Activated T-helper 1 cell treated with Interleukin-2 at 50 U/mL for 16 hours (primary cell): ENCODE measurements at places on chromosomes 5 and 9.

DNA sequence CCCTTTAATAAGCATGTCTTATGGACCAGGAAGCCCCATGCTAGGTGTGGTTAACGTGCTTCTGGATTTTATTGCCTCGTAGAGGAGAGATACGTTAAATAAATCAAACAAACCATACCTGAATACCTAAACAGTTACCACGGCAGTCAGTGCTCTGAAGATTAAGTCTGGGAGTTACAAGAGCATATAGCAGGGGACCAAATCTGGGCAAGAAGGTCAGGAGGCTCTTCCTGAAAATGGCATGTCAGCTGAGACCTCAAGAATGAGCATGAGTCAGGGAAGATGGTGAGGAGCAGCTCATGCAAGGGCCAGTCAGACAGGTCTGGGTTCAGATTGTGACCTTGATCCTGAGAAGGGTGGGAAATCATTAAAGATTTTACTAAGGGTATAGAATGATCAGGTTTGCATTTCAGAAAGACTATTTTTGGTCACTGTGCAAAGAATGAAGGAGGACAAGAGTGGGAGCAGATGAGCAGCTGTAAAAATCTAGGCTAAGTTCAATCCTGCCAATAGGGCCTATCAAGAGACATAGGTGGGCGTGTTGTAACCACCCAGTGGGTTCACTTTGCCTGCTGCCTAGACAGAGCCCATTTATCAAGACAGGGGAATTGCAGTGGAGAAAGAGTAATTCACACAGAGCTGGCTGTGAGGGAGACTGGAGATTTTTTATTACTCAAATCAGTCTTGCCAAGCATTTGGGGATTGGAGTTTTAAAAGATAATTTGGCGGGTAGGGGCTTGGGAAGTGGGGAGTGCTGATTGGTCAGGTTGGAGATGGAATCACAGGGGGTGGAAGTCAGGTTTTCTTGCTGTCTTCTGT lies 4.8 kb upstream of the ZNF366 start:
- DNase-seq, result no peak

DNA sequence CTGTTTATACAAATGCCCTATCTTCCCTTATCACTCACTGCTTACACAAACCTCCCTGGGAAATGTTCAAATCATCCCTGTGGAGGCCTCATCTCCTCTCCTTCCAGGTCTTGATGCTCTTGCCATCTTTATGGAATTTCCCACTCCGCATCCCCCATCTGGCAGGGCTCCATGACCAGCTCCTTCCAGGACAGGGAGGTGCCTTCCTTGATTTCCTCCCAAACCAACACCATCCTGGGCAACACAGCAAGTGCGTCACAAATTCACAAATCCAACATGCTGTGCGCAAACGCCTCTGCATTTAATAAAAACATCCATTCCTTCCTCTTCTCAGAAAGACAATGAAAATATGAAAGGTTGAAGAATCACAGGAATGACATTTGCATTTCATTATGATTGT lies 51.7 kb downstream of the EPB41L4A start:
- DNase-seq, result no peak

DNA sequence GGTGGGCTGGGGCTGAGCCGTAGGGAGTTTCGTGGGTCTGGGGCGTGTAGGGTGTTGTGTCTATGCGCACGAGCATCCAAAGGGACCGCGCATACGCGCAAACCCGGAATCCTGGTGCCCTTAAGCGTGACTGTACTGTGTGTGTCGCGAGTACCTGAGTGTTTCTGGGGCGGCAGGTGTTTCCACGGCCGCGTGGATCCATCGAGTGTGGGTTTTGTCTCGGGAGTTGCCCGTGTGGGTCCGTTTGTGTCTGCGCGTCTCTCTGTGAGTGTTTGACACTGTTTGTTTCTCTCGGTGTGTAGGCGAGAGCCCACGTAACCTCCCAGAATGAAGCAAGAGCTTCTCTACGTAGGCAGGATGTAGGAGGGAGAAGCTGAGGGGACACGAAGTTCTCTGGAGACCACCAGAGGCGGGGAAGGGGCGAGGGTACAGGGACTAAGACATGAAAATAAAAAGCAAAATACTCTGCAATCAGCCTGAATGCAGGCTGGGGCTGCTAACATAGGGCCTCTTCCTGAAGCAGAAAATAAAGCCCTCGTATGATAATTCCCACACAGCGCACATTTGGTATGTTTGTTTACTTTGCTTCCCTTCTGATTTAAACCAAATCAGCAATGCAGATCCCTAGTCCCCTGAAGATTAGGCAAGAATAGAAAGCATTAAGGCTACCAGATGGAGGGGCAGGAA lies 588 bp upstream of the BRINP1 start:
- DNase-seq, result no peak

- no peak for DNase-seq
These were observed 267.6 kb downstream of the TMEM167A start for GRCh38 chr5:82809420-82810143.

DNA sequence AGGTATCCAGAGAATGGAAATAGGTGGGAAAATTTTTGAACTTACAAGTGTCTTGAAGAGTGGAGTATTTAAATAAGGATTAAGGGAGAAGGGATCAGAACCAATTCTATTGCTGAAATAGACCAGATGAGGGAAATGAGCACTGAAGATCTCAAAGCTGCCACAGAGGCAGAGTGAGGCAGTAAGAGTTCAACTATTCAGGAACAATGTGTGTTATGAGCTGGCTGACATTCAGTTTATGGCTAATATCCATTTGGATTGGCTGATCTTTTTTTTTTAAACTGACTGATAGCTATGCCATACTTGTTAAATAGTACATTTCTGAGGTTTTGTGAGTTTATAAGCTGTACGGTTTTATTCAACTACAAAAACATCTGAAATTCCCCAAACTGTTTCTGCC lies 95.3 kb upstream of the GNA14 start:
- no peak for DNase-seq

DNA sequence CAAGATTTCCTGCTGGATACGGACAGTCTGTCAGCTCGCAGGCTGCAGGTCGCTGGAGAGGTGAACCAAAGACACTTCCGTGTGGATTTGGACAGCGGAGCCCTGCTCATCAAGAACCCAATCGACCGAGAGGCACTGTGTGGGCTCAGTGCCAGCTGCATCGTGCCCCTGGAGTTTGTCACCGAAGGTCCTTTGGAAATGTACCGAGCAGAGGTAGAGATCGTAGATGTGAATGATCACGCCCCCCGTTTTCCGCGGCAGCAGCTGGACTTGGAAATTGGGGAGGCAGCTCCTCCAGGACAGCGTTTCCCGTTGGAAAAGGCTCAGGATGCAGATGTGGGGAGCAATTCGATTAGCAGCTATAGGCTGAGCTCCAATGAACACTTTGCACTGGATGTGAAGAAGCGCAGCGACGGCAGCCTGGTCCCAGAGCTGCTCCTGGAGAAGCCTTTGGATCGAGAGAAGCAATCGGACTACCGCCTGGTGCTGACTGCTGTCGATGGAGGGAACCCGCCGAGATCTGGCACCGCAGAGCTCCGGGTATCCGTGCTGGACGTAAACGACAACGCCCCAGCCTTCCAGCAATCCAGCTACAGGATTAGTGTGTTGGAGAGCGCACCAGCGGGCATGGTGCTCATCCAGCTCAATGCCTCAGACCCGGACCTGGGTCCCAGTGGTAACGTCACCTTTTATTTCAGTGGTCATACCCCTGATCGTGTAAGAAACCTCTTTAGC lies 658 bp downstream of the PCDHGC4 start:
- no peak for DNase-seq

- no peak for DNase-seq
These were observed 107.6 kb downstream of the PLCXD3 start for GRCh38 chr5:41402845-41403244.

GRCh38 chr9:120941046-120941770 lies 14.6 kb upstream of the TRAF1 start:
- DNase-seq, result no peak

DNA sequence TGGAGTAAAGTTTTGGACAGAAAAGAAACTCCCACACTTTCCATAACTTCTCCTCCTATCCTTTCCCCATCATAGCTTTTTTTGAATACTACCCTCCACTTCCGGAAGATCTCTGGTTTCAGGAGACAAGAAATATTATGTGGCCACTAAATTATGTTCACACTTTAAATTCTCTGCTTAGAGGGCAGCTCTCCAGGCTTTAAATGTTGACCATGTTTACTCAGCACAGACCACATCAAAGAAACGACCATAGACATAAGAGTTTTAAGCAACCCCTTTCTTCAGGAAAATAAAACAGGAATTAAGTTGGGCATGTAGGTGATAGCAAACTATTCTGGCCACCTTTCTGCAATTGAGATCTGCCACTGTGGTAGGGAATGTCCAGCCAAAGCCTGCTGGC lies 97.8 kb downstream of the PIK3R1 start:
- no peak for DNase-seq

- DNase-seq, result no peak
These were observed 16.1 kb upstream of the CRB2 start for GRCh38 chr9:123339666-123340510.
